ENCODE measurements at places on chromosomes 1 and 21.

DNA sequence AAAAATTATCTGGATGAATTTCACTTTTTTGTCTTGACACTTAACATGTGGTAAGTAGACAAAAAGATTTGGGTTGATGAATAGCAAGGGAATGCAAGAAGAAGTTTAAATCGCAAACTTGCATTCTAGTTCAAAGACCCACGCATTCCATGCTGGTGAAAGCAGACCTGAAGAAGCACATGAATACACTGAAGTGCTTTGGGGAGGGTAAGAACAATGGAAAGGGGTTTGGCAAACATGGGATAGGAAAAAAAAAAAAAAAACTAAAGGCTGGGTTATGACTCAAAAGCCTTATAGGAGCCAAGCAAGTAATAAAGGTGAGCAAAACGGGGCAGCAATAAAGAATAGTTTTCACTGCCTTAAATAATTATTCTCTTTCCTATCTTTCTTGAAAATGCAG, 450.2 kb downstream of the LMO4 start:
- no peak for DNase-seq

- no peak for DNase-seq
Measured at GRCh38 chr1:1826356-1827088, 48.3 kb upstream of the NADK start.

- DNase-seq, result no peak
Measured at GRCh38 chr1:1757422-1758058, 20.7 kb downstream of the NADK start.

DNA sequence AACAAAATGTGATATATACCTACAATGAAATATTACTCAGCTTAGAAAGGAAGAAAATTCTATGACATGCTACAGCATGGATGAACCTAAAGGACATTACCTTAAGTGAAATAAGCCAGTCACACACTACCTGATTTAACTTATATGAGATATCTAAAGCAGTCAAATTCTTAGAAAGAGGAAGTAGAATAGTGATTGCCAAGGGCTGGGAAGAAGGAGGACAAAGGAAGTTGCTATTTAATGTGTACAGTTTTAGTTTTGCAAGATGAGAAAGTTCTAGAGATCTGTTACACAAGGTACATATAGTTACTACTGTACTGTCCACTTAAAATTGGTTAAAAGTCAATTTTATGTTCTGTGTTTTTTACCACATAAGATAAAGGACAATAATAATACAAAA, 87.5 kb upstream of the KCTD3 start:
- DNase-seq, result no peak

DNA sequence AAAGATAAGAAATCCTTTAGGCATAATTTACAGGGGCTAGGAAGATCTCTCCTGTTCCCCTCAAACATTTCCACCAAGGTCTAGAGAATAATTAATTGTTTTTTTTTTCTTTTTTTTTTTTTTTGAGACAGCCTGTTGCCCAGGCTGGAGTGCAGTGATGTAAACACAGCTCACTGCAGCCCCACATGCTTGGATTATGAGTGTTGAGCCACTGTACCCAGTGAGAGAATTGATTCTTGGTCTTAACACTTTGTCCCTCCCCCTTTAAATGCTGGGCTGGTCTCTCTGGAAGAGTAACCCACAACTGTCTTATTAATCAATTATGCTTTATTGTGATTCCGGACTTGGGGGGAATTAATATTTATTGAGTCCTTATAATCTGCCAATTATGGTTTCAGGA, 33.4 kb downstream of the ATF3 start:
- DNase-seq, result no peak

DNA sequence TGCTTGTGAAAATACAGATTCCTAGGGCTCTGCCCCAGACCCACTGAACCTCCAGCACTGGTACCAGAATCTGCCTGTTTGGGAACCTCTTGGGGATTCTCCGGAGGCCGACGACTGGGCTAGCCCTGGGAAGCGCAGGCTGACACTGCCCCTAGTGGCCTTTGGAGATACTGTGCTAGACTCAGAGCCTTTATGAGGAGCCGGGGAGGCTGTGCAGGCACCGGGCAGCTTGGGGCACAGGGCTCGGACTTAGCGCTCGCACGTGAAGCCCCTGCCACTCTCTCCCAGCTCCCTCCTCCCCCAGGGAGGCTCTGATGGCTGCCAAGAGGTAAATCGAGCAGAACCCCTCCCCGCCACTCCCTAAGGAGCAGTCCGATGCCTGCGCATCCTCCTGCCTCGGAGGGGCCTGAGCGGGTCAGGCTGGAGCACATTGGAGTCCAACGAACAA, 144.6 kb upstream of the TNR start:
- DNase-seq, result no peak

DNA sequence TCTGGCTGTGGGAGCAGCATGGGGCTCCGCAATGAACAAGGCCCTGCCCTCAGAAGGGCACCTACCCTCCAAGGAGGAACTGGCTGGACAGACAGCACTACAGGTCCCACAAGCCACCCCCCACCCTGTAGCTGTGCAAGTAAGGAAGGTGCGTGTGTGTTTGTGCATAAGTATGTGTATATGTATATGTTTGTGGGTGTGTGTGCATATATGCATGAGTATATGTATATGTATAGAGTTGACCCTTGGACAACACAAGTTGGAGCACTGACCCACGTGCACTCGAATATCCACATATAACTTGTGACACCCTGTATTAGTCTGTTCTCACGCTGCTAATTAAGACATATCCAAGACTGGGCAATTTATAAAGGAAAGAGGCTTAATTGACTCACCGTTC, 22.6 kb upstream of the TENT5C start:
- DNase-seq, result no peak

DNA sequence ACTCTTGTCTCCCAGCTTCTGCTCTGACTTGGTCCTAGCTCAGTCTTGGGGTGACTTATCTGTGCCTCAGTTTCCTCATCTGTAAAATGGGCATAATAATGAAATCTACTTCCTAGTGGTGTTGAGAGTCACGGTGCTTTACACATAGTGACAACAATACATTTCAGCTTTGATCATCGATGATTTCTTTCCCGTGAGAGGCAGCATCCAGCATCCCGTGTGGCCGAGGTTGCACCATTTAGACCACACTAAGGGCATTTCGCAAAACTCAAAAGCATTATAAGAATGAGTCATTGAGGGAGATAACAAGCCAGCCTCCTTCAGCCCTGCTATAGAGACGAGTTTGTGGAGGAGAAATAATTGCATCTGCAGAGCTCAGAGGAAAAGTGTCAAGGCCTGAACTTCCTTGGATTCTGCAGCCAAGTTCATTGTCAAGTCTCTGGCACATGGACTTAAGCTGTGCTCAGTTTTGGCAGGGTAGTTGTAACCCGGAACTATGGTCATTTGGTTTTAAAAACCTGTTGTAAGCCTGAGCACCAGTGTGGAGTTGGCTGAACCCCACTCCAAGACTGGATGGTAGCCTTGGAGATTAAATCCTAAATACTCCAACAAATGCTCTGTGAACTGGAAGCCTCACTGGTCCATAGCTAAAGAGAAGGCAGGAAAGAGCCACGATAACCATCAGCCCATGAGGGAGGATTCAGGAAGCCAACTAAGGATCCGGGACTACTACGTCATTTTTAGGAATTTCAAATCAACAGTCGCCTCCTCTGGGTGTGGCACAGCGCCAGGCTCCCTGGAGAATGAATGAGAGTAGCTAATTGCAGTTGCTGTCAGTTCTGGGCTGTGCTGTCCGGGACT, 64.2 kb downstream of the TCP10L start:
- DNase-seq, result peak; percentile 84

DNA sequence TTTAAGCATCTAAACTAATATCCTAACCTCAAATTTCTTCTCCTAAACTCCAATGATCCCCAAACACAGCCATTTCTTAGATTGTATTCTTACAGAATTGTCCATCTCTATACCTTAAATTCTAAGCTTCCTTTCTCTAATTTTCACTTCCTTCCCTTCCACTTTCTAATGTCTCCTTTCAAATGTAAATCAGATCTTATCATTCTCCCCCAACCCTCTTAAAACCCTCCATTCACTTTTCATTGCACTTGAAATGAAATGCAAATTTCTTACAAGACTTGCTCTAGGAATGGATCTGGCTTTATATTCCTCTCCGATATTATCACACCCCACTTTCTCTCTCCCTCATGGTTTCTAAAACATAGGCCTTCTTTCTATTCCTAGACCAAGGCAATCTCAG, 534.6 kb downstream of the LMO4 start:
- no peak for DNase-seq

DNA sequence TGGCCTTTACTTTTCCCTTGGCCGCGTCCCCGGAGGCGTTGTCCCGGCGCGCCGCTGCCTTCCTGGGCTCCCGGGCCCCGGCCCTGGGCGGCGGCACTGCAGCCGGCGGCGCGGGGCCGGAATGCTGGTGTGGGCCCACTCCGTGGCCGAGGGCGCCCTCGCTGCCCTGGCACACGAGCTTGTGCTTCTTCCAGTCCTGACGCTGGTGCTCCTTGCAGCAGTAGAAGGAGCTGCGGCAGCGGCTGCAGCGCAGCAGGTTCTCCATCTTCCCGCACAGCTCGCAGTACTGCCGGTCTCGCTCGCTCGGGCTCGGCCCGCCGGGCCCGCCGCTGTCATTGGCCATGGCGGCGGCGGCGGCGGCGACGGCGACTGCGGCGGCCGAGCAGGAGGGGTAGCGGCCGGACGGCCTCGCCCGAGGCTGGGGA, 529 bp downstream of the EGLN1 start:
- DNase-seq, result no peak

DNA sequence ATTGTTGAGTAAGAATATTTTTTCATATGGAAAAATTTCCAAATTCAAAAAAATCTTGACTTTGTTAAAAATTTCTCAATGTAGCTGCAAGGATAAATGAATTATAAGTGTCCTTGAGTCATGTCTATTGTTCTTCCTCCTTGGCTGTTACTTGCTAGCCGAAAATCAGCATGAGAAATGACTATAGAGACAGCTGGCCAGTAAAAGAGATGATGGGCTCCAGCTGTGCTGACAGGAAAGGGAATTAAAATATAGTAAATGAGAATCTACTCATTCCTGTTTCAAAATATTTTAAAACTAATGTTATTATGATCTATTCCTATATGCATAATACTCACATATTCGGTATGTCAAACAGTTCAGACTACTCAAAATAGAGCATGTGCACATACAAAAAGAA, 1292.6 kb downstream of the BRINP3 start:
- no peak for DNase-seq

DNA sequence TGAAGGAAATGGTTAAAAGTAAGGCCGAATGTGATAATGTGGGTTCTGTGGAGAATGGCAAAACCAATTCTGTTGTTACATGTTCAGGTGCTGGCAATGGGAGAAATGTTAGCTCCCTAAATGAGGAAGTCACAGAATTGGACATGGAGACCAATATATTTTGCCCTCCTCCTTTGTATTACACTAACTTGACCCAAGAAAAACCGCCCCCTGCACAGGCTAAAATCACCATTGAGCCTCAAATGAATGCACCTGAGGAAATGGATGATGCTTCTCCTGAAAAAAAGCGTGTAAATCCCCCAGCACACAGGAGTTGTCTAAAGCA, 932 bp downstream of the MAP10 start:
- no peak for DNase-seq

GRCh38 chr1:4653796-4654725, at the start of gene AJAP1:
TSS of gene AJAP1 (plus strand) at chr1:4654609. CDS start at chr1:4655426, 817 bp downstream.
- DNase-seq, result no peak

DNA sequence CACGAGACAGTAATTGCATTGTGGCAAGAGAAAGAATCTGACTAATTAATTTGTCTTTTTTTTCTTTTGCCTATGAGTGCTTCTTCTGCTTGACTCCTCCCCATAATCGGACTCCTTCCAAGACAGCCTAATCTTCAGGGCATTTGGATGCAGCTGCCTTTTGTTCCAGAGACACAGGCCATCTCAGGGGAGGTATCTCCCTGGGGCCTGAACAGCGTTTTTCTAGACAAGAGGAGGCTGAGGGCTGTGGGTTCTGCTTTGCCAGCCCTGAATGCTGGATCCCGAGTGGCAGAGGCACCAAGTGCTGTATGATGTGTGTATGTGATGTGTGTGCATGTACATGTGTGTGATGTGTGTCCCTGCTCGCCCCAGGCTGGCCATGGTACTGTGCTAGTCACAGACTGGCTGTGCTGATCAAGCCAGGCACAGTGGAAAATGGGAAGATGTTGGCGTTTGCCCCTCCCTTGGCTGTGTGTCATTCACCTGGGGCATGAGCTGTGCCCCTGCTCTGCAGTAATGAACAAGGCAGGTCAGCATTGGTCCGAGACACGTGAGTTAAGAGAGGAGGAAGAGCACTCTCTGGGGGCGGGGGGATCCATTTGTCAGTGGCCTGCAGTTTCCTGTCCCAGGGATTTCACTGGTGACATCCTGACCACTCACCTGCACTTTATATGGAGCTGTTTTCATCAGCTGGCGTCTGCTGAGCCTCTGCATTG, 77.2 kb downstream of the ADARB1 start:
- DNase-seq, result no peak

DNA sequence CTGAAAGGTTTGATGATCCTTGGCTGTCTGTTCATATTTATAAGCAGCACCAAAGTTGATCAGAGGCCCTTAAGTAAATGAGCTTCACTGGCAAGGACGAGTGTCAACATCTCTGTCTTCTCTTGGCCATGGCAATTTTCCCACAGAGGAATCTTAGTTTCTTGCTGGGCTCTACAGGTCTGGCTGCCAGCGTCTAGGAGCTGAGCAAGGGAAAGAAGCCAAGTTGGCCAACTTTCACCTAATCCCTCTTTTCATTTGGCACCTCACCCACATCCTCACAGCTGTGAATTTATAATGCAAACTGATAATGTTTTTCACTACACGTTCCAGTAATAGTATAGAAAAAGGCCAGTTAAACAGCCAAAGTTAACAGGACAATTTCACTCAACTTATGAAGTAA, 99.0 kb upstream of the LBR start:
- no peak for DNase-seq

DNA sequence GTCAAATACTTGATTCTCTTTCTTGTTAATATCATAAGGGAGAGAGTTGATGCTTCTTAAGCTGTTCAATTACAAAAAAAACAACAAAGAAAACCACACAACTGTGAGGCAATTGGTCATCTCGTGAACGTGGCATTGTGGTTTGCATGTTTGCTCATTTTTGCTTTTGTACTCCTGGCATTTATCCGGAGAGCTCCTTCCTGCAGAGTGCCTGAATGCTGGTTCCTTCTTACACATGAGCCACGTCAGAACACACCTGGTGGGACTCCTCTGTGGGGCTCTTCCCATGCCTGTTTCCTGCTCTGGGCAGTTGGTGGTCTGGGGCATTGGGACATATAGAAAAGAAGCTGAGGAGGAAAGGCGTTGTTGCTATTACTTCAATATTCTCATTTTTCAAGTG, 25.7 kb downstream of the KCNK1 start:
- no peak for DNase-seq

DNA sequence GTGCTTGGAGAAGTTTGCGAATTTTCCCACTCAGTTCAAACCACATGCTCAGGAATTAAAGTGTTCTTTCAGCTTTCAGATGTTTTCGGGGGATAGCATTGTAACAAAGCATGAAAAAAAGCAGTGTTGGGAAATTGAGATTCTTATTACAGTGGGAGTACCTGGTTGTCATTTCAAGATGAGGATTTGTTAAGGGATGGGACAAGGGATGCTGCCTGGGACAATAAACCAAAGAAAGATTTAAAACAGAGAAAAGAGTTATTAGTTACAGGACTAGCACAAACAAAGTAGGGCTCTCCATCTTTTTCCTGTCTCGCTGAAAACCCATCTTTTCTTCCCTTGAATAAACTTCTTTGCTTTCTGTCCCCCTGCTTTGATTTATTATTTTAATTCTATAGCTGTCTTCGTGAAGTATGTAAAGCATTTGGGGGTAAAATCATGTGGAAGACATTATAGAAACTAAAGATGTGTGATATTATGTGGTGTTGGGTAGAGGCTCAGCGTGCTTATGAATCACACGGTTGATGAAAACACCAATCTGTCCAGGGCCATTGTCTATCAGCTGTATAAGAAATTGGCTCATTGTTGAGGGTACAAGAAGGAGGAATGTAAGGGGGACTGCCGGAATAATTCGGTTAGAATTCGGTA, 277.6 kb downstream of the KIF26B start:
- DNase-seq, result no peak
